ENCODE measurements at places on chromosomes 7 and 10.

DNA sequence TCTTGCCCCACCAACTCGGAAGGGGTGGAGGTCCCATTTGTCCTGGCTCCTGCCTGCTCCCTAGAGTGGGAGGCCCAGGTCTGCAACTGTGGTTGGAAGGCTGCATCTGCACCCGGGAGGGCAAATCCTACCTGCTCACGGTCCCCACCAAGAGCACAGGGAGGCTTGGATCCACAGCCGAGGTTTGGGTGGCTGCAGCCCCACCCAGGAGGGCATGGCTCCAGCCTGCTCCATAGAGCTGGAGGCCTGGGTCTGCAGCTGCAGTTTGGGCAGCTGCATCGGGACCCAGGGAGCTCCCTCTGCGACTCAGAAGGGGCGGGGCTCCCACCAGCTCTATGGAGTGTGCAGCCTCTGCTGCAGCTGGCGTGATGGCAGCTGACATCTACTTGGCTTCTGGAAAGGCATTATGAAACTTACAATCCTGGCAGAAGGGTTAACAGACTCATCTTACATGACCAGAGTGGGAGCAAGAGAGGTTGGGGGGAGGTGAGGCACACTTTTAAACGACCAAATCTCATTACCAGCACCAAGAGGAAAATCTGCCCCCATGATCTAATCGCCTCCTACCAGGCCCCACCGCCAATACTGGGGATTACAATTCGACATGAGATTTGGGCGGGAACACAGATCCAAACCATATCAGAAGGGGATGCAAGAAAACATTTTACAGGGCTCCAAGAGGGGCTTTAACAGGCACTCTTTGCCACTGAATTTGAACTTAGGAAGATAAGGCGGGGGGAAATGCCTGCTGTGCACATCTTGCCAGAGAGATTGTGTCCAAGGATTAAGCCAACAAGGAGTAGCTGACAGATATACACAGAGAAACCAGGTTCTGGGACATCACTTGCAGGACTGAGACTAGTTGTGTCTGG, 8.2 kb upstream of the BLVRA start:
- no peak for DNase-seq

- no peak for DNase-seq
Observed at GRCh38 chr7:96287559-96287958, 34.3 kb downstream of the SLC25A13 start.

GRCh38 chr7:23468526-23469149, 1.7 kb downstream of the IGF2BP3 start:
- DNase-seq = no peak

DNA sequence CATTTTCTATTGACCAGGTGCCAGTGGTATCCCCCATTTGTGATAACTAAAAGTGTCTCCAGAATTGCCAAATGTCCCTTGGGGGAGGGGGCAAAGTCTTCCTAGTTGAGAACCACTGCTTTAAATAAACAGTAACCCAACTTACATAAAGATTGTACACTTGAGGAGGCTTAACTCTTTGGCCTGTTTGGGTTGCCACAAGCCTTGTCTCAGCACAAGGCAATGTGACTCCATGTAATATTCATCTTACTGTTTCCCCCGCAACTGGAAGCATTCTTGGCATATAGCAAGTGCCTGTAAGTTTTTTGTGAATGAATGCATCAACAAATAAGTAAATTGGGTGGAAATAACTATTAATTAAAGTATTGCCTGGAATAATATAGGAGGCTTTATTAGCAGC, 108.3 kb downstream of the ANK3 start:
- DNase-seq = no peak

GRCh38 chr10:7406712-7407333, 4.0 kb downstream of the SFMBT2 start:
- no peak for DNase-seq

GRCh38 chr10:43060291-43060690, 16.6 kb upstream of the RET start:
- DNase-seq = no peak

DNA sequence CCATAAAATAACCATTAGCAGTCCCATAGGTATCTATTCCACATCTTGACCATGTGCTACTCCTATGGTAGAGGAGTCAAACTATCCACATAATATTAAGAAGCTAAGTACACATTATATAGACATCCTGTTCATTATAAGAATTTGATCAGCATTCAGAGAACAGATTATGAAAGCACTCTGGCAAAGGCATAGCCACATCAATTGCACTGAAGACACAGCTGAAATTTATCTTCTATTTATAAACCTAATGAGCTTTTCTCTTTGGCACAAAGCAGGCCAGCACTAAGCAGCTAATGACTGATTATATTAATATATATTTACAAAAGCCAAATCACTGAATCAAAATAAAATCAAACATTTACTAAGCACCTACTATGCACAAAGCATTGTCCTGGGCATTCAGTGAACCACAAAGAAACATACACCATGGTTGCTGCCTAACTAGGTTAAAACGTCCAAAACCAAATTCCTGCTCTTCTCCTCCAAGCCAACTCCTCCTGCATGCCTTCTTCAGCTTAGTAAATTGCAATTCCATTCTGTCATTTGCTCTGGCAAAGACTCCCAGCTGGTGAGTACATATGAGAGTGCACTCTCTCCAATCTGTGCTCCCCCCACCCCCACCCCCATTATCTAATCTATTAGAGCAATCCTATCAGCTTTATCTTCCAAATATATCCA, 122.6 kb upstream of the ASAH2 start:
- no peak for DNase-seq

- DNase-seq = no peak
Observed at GRCh38 chr7:90655566-90655965, 59.4 kb downstream of the CDK14 start.
